ENCODE measurements at places on chromosomes 2 and 18. TPM values are rescaled to one million over a fixed set of nuclear protein-coding genes. Genes with fewer than 3 reads are reported as not detected.
A peak's percentile ranks its signal among the peaks of the same experiment; 100 is the strongest.

GRCh38 chr2:62895632-62896009, 155.0 kb upstream of the OTX1 start:
- no peak overlapping the region for H3K27ac ChIP-seq
- DNase-seq = no peak
- H3K4me1 ChIP-seq = no peaks in the 10 kb centered on the region
- H3K27me3 ChIP-seq = no peaks in the 10 kb centered on the region
- H3K4me3 ChIP-seq = no peak overlapping the region

GRCh38 chr18:43671431-43671830, 394.1 kb upstream of the SYT4 start:
- no peak for DNase-seq
- no peak overlapping the region for H3K27ac ChIP-seq
- H3K27me3 ChIP-seq = no peaks in the 10 kb centered on the region

DNA sequence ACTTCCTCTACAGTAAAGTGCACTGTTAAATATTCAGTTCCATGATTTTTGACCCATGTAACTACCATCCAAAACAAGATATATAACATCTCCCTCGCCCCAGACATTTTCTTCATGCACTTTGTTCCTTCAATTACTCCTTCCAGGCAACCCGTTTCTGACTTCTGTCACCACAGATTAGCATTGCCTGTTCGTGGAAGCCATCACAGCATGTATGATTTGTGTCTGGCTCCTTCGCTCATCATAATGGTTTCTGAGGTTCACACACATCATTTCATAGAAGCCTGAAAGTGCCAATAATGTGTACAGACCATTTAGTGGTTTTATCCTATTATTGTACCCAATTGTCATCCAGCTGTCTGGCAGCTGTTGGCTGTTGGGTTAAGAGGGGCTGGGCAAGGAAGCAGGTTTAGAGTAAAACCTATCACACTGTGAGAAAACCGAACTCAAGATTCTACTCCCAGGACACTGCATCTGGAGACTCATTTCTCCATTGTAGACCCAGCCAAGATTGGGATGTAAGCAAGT, 16.1 kb downstream of the ARHGAP28 start:
- H3K27ac ChIP-seq = no peak overlapping the region
- no peaks in the 10 kb centered on the region for H3K4me1 ChIP-seq
- no peaks in the 10 kb centered on the region for H3K36me3 ChIP-seq
- H3K4me3 ChIP-seq = no peak overlapping the region
- DNase-seq = no peak

DNA sequence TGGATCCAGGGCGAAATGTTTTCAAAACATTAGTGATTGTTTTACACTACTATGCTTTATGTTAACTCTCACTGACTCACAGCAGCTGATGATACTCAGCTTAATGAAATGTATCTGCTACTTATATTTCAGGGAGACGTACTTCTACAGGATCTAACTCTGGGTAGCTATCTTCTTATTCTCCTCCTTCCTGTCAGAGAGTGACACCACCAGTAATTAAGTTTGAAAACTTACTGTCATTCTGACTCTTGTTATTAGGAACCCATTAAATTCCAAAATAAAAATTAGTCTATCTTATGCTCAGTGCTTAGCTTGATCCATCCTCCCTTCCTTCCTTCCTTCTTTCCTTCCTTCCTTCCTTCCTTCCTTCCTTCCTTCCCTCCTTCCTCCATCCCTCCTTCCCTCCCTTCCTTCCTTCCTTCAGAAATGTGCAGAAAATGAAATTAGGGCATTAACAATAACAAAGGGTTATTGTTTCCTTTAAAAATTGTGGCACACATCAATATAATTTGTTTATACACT, 441.1 kb downstream of the MEIS1 start:
- H3K36me3 ChIP-seq = no peaks in the 10 kb centered on the region
- H3K4me3 ChIP-seq = no peak overlapping the region
- no peak overlapping the region for H3K27ac ChIP-seq
- H3K4me1 ChIP-seq = no peaks in the 10 kb centered on the region

- H3K27me3 ChIP-seq = no peaks in the 10 kb centered on the region
- H3K4me3 ChIP-seq = no peak overlapping the region
- H3K4me1 ChIP-seq = peaks cover 7% of the 10 kb centered on the region
- no peak overlapping the region for H3K27ac ChIP-seq
- DNase-seq = no peak
These were observed 35.5 kb downstream of the HS6ST1 start for GRCh38 chr2:128282976-128283810.

DNA sequence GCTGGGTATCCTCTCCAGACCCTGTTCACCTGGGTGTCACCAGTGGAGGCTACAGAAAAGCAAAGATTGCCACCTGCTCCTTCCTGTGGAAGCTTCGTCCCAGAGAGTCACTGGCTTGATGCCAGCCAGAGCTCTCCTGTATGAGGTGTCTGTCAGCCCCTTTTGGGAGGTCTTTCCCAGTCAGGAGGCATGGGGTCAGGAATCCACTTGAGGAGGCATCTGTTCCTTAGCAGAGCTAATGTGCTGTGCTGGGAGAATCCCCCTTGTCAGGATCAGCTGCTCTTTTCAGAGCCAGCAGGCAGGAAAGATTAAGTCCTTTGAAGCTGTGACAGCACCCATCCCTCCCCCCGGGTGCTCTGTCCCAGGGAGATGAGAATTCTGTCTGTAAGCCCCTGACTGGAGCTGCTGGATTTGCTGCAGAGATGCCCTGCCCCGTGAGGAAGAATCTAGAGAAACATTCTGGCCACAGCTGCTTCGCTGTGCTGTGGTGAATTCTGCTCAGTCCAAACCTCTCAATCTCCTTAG, 121.8 kb downstream of the GPR39 start:
- H3K36me3 ChIP-seq = no peaks in the 10 kb centered on the region
- H3K4me1 ChIP-seq = no peaks in the 10 kb centered on the region
- H3K4me3 ChIP-seq = no peak overlapping the region
- DNase-seq = no peak
- H3K27ac ChIP-seq = no peak overlapping the region

DNA sequence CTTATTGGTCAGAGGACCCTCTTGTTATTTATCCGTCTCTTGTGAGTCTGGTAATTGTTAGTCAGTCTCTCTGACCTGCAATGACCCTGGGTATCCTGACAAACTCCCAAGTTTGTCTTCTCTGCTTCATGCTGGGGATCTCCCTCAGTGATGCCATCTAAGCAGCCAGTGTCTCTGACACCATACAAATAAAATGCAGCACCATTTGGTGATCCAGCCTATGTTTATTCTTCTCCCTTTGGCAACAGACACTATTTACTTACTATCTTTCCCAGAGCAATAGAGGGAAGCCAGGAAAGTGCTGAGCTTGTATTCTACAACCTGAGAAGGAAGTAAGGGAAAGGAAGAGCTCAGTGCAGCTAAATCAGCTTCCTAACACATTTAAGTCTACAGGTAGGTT, 15.9 kb downstream of the SERPINE2 start:
- no peaks in the 10 kb centered on the region for H3K27me3 ChIP-seq
- H3K4me1 ChIP-seq = no peaks in the 10 kb centered on the region
- no peak for DNase-seq
- H3K27ac ChIP-seq = no peak overlapping the region

- peak; percentile 21 for DNase-seq
- H3K27me3 ChIP-seq = no peaks in the 10 kb centered on the region
These were observed 12.5 kb downstream of the HDLBP start for GRCh38 chr2:241302759-241303651.

DNA sequence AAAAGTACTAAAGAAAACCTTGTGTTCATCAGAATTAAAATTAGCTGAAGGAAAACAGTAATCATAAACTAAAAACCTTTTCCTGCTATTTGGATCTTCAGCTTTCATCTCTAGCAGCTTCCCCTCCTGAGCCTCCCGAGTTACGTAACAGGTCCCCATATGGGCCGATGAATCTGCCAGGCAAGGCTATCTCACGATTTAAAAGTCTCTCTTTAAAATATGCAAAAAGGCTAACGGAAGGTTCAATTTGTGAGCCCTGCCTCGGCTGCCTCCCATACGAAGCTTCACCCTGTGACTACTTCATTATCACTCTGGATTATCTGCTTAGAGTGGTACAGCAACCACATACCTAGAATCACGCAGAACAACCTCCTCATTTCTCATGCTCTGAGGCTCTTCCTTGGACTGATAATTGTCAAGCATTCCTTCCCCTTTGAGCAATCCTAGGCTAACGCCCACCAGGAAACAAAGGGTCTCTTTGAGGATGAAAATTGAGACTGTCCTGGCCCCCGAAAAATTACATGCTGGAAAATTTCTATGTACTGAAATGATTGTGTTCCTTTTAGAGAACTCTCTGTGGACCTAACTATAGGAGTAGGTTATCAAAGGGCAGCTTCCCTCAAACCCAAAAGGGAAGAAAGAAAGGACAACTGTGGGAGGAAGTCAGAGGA, 147.4 kb downstream of the ZEB2 start:
- no peaks in the 10 kb centered on the region for H3K4me1 ChIP-seq
- peaks cover 3% of the 10 kb centered on the region for H3K27me3 ChIP-seq
- no peak for DNase-seq
- H3K36me3 ChIP-seq = no peaks in the 10 kb centered on the region

GRCh38 chr18:62499263-62499650, 23.6 kb upstream of the ZCCHC2 start:
- no peaks in the 10 kb centered on the region for H3K4me1 ChIP-seq
- no peaks in the 10 kb centered on the region for H3K27me3 ChIP-seq
- no peaks in the 10 kb centered on the region for H3K36me3 ChIP-seq

The CCBE1 gene
- 2.5 TPM for polyA plus RNA-seq

The ADRA2B gene
- polyA plus RNA-seq = 0.84 TPM

The SLC30A3 gene
- 0.57 TPM for polyA plus RNA-seq
